ENCODE measurements at places on chromosomes 3 and 15. TPM values are rescaled to one million over a fixed set of nuclear protein-coding genes. Genes with fewer than 3 reads are reported as not detected.

EIF4A2 gene
- 360 TPM for total RNA-seq

PLXNB1 gene
- total RNA-seq: 210 TPM

CEP19 gene
- 7.3 TPM for total RNA-seq

DNA sequence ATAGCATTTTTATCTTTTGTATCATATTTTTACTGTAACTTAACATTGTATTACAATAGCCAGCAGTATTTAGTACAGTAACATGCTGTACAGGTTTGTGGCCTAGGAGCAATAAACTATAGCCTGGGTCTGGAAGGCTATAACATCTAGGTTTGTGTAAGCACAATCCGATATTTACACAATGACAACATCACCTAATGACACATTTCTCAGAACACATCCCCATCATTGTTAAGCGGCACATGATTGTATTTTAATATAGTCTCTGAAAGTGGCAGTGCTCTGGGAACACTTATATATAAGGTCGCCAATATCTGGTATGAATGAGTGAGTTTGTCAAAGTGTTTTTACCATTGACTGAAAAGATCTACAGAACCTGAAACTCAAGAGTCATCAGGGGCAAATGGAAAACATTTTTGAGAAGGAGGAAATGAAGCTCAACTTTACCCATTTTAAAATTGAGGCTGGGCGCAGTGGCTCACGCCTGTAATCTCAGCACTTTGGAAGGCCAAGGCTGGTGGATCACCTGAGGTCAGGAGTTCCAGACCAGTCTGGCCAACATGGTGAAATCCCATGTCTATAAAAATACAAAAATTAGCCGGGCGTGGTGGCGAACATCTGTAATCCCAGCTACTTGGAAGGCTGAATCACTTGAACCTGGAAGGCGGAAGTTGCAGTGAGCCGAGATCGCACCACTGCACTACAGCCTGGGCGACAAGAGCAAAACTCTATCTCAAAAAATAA, 38.8 kb upstream of the TNFSF10 start:
- H3K36me3 ChIP-seq: no peaks in the 10 kb centered on the region
- peak overlapping the region; percentile 65 for H3K4me3 ChIP-seq
- H3K4me1 ChIP-seq: peaks cover 31% of the 10 kb centered on the region
- no peak for DNase-seq
- no peaks in the 10 kb centered on the region for H3K27me3 ChIP-seq

DPPA4 gene
- total RNA-seq: not detected

DNA sequence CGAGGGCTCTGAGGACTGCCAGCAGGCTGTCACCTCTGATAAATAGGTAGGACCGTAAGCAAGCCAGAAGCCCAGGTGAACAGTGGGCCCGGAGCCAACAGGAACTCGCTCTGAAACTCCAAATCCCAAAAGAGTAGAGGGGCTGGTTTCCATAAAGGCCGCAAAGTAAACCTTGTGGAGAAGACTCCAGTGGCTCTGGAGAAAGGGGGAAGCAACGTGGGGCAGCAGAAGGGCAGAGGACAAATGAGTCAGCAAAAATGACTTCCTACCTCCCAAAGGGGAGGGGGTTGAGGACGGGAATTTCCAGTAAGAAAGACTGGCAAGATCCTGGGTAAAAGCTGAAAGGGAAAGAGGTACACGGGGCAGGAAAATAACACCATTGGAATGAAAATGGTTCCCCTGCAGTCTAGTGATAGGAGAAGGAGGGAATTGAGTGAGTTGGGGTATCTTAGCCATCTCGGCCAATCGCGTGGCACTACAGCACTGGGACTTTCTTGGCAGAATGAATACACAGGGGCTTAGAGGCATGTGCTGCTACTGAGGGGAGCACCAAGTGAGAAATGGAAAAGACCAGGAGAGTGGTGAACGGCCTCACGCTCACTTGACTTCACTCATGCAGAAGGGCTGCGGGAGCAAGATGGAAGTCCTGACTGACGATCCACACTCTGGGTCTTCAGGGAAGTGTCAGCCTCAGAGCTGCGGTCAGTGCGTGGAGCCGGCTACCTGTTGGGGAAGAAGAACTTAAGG, 33.2 kb downstream of the BMF start:
- H3K4me3 ChIP-seq: no peak overlapping the region
- H3K27me3 ChIP-seq: no peaks in the 10 kb centered on the region
- H3K27ac ChIP-seq: no peak overlapping the region

- no peaks in the 10 kb centered on the region for H3K27me3 ChIP-seq
- H3K4me1 ChIP-seq: no peaks in the 10 kb centered on the region
- H3K36me3 ChIP-seq: no peaks in the 10 kb centered on the region
- DNase-seq: no peak
- H3K4me3 ChIP-seq: no peak overlapping the region
Observed at GRCh38 chr3:178001670-178002101, 534.5 kb upstream of the KCNMB2 start.

- no peak overlapping the region for H3K27ac ChIP-seq
- H3K4me1 ChIP-seq: peaks cover 21% of the 10 kb centered on the region
- no peak for DNase-seq
- no peak overlapping the region for H3K4me3 ChIP-seq
- peaks cover 7% of the 10 kb centered on the region for H3K36me3 ChIP-seq
Observed at GRCh38 chr3:50342813-50343633, 2.4 kb upstream of the RASSF1 start.

DNA sequence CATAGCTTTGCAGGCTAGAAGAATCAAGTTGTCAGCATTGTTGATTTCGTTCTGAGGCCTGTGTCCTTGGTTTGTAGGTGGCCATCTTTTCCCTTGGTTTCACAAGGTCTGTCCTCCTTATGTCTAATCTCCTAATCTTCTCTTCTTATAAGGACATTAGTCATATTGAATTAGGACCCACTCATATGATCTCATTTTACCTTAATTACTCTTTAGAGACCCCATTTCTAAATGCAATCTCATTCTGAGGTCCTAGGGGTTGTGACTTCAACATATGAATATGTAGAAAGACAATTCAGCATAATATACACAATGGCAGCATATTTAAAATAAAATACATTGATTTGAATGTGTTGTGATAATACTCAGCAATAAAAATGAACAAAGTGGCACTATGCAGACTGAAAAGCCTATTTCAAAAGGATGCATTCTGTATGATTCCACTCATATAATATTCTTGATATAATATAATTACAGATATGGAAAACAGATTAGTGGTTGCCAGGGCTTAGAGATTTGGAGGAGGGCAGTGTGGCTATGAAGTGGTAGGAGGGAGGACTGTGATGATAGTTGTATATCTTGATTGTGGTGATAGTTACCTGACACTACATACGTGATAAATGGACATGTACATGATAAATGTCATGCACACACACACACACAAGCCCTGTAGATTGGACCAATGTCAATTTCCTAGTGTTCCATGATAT, 431.0 kb downstream of the EPHA6 start:
- H3K27ac ChIP-seq: no peak overlapping the region
- H3K4me3 ChIP-seq: no peak overlapping the region

DNA sequence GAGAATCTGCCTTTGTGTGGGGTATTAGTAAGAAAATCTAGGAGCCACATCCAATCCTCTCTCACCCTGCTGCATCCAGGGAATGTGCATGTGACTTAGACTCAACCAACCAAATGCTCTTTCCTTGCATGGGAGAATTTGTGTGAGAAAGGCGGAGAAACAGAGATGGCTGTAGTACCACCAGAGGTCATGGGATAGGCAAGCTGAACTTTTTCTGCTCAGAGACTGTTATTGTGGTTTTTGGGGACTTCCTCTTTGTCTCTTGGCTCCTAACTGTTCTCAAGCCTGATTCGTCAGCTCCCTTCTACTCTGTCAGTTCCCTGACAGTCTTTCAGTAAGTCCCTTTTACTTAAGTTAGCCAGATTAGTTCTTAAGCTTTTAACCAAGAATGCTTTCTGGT, 2.6 kb upstream of the ZSCAN2 start:
- peaks cover 9% of the 10 kb centered on the region for H3K4me1 ChIP-seq
- no peaks in the 10 kb centered on the region for H3K27me3 ChIP-seq
- no peak for DNase-seq
- no peak overlapping the region for H3K4me3 ChIP-seq

DNA sequence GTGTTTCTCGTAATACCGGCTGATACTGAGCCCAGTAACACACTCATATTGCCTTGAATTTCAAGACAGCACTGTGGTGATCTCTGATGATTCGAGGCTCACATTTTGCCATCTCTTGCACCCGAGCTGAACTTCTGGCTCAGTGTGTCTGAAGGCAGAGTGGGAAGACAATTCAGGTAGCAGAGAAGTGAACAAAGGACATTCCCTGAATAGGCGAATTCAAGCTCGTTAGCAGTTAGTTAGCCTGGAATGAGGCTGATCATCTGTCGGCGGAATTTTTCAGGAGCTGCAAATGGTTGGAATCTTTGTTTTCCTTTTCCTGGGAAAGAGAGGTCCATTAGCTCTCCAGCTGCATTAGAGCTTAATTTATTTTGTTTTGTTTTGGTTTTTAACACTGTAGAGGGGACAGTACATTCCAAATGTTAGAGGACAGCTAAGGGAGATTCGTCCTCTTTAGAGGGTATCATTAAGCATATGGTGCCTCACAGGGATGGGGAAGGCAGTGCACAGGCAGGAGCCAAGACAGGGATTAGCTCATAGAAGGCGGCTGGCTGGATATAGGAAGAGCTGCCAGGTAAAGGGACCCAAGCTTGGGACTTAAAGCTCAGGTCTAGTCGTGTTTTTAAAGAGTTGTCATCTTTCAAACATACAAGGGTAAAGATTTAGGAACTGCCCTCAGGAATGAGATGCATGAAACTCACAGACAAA, 119.7 kb upstream of the DLG1 start:
- no peak for DNase-seq
- H3K27ac ChIP-seq: no peak overlapping the region
- H3K4me3 ChIP-seq: no peak overlapping the region

Measured in thoracic aorta (tissue), 2 donors.